ENCODE measurements at places on chromosomes 7 and 10.

DNA sequence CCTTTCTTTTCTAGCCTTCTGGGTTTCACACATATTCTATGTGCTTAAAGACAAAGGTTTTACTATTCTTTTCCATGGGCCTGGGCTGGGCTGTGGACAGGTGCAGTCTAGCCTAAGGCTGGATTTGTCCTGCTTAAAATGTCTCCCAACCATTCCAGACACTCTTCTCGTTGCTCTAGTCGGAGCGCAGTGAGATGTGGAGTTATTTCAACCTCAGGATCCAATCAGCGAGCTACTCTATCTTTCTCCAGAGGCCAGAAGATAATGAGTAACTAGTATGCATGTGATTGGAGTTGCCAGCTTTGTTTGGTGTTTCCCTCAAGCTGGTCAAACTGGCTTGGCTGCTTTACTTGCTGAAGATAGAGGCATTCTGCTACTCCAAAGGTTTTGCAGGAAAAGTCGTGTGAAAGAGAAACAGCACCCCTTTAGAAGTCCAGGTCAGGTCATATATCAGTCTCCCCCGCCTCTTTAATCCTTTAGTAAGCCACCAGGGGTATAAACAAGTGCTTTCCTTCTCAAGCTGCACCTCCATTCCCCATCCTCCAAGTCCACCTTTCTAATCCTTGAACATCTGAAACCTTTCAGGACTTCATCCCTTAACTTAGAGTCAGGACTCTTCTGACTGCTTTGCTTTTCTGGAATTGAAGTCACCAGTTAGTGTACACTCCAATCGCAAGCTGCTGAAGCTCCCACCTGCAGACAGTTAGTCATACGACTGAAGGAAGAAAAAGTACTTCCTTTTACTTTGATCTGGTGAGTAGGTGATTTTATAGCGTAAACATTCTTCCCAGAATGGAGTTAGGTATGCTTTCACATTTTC, 78.8 kb downstream of the DNMBP start:
- no peak for DNase-seq

DNA sequence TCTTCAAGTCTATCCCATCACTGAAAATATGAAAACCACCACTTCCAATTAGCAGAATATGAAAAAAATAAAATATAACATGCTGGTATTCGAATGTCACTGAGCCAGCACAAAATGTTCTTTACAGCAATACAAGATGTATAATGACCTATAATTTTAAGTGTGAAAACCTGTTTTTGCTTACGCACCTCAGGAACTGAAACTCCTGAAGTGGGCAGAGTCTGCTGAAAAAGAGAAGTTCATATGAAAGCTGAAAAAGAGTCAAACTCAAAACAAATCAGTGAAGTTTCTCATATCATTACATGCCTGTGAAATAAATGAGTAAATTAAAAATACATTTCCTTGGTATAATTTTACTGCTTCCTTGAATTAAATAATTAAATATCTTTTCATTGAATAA, 272.5 kb downstream of the DGKB start:
- no peak for DNase-seq

DNA sequence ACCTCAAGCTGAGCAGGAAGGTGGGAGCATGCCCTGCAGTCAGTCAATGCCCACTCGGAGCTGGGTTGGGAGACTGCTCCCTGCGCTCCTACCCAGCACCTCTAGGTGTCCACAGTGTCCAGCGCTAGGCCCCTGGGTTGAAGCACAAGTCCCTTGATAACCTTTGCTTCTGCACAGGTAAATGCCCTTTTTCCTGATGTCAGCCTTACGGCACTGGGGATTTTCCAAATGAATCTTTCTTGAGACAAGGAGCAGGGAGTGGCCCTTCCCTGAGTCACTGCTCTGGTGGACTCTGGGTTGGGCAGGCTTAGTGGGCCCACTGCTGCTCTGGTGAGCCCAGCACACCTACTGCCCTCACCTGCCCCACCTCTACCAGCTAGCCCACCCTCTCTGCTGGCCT, 61.9 kb upstream of the OPN4 start:
- no peak for DNase-seq

- DNase-seq, result no peak
Observed at GRCh38 chr7:36202398-36202797, 49.3 kb downstream of the EEPD1 start.

DNA sequence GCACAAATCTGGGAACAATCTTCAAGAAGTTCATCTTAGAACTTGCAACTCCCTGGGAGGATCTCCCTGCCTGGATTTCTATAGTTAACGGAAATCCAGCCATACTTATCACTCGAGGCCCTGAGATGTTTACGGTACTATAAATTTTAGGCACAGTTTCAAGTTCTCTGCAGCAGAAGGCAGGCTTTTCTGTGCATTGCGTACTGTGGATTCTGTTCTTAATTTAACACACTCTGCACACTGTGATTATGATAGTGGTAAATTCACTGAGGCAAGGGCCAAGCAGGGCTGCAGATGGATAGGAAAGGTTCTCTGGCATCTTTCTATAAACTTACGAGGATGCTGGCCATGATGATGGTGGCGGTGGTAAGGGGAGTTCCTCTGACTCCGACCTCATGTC, 10.6 kb downstream of the INHBA start:
- no peak for DNase-seq

- DNase-seq, result no peak
Observed at GRCh38 chr10:97590748-97591495, 1.4 kb downstream of the C10orf62 start.

DNA sequence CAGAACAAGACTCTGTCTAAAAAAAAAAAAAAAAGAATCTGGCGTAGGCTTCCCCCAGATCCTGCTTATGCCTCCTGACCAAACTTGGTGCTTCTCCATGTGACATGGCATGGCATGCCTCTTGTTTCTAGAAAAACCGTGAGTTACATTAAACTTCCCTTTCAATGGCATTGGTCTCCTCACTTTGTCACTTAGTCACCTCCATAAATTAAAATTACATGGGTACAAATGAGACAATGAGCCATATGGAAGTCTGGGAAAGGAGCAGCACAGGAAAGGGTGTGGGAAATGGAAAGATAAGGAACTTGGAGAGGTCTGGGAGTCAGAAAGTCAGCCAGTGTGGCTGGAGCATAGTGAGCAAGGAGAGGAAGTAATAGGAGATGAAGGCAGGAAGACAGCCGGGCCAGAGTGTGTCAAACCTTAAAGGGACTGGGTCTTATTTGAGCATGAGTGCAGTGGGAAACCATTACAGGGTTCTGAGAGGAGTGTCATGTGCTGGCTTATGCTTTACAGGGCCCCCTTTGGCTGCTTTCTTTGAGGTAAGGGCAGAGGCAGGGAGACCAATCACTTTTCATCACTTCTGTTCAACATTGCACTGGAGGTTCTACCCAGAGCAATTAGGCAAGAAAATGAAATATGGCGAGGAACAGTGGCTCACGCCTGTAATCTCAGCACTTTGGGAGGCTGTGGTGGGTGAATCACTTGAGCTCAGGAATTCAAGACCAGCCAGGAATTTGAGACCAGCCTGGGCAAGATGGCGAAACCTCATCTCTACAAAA, 21.3 kb upstream of the ZMIZ2 start:
- DNase-seq, result no peak

- no peak for DNase-seq
Observed at GRCh38 chr10:58457761-58458616, 54.7 kb upstream of the BICC1 start.

DNA sequence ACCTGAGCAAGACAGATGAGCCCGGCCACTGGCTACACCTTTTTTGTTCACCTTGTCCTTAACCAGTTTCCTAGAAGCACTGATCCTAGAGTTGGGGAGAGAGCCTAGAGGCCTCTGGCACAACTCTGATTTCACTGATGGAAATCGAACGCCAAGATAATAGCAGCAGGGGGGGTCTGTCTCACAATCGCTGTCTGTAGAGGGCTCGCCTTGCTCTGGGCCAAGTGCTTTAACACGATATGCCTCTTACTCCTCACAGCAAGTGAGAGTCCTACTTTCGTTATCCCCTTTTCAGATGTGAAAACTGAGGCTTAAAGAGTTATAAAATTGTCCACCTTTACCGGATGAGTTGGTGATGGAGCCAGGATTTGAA, 472 bp downstream of the RASSF4 start:
- DNase-seq, result no peak

DNA sequence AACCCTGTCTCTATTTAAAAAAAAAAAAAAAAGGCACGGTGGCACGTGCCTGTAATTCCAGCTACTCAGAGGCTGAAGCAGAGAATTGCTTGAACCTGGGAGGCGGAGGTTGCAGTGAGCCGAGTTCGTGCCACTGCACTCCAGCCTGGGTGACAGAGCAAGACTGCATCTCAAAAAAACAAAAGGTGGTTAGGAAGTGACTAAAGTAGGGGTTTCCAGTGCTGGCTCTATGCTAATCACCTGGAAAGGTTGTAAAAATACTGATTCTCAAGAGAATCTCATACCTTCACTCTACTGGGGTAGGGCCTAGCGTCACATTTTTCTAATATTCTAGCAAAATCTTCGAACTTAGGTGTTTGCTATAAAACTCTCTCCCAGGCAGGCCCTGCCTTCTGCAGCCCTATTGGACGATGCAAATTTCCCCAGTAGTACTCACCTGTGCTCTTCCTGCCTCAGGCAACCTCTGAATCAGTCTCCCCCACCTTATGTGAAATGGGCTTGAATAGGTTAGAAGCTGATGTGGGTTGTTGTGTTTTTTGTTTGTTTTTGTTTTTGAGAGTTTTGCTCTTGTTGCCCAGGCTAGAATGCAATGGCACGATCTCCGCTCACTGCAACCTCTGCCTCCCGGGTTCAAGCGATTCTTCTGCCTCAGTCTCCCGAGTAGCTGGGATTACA, 3.5 kb downstream of the ZP3 start:
- DNase-seq, result no peak

- no peak for DNase-seq
Observed at GRCh38 chr7:150357771-150358427, 10.7 kb upstream of the REPIN1 start.

DNA sequence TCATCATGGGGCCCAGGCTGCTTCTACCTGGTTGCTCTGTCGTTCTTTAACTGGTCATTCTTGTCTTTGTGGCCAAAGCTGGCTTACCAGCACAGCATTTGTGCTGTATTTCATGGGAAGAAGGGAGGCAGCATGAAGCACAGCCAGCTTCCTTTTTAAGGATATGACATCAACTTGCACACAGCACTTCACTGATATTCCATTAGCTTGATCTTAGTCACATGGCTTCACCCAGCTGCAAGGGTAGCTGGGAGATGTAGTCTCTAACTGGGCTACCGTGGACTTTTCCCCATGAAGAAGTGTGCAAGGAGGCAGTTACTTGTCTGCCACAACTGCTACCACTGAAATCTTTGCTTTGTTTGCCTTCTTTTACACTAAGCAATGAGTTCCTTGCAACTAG, 525.2 kb downstream of the LRMDA start:
- DNase-seq, result no peak

- DNase-seq, result no peak
Observed at GRCh38 chr7:50302486-50303334, 1.8 kb upstream of the IKZF1 start.

Data from activated naive CD4-positive, alpha-beta T cell (primary cell).